ENCODE measurements at places on chromosomes 2 and 18.

GRCh38 chr18:68557183-68557582, 157.7 kb downstream of the TMX3 start:
- DNase-seq, result no peak

DNA sequence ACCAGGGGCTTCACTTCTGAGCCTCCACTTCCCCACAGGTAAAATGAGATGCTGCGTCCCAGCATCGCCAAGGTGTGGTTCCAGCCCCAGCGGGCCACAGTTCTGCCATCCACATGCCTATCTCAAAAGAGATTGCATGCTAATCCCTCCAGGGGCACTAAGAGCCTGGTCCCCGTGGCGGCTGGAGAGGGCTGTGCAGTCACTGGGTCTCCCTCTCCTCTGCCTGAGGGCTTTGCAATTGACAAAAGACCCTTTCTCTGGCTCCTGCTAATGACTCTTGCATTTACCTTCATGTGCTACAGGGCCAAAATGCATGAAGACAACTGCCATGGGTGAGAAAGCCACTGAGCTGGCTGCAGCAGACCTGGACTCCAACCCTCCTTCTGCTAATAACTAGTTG, 18.5 kb downstream of the ZBTB7C start:
- no peak for DNase-seq

DNA sequence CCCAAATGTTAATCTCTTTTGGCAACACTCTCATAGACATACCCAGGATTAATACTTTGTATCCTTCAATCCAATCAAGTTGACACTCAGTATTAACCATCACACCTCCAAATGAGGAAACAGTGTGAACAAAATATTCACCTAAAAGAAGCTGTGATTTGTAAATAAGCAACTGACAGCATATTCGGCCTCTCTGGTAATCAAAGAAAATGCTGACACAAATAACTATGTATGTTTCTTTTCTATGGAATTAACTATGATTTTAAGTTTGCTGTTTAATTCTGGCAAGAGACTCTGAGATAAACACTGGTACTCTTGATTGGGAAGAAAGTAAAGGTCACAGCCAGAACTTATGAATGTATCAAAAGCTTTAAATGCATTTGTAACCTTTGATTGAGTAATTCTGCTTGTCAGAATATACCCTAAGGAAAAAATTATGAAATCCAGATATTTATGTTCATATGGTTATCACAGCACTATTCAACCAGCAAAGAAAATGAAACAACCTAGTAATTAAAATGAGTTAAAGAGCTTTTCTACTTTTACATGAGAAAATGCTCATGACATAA, 3.6 kb upstream of the GYPC start:
- DNase-seq, result no peak

GRCh38 chr2:237408335-237409000, 5.5 kb downstream of the COL6A3 start:
- DNase-seq, result no peak

DNA sequence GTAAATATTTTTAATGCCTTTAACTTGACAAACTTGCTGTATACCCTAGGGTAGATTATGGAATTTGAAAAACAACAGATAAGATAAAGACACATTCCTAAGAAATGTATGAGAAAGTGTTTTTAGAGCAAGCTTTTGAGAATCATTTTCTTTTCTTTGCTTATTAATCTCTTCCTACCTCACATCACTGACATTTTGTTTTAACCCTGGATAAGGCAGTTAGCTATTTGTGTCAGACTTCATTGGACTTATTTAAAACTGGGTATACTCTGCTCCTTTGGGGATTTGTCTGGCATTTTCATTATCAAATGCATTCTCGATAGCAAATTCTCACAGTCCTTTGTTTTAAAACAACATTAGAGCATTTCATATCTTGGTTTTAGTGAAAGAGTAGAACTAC, 17.2 kb downstream of the EML4 start:
- no peak for DNase-seq

All from NAMALWA (cell line).